Left lobe of liver (tissue), 2 donors: ENCODE measurements at places on chromosomes 12 and 14.

DNA sequence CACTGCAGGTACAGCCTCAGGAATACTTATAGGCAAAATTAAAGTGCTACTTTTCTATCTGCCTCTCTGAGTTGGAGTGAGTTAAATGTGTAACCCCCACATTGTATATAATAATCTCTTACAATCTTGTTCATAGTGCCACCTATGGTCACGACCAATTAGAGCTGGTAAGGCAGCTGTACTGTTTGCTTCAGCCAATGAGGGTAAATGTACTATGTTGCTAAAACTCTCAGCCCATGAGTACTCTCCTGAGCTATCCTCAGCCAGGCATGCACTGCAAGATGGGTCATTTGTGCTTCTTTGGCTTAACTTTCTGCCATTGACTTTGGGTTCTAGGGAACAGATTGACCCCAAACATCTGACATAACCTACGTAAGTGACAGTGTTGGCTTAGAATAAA lies 15.0 kb upstream of the MDM2 start:
- DNase-seq: no peak

GRCh38 chr12:77314378-77315052 lies 249.1 kb upstream of the E2F7 start:
- DNase-seq: no peak

DNA sequence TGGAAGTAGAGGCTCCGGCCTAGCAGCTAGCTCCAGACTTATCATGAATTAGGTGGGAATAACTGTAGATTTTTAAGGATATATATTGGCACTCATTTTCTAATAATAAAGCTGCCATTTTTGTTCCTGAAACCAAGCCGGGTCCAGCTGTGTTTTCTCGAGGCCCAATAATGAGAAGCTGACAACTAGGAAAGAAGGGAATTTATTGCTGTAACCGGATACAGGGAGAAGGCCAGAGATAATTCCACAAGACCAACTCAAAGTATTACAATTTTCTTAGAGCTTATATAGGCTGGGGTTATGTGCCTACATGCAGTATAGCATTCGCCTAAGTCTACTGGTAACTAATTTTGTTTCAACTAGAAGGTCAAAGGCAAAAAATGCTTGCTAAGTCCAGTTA lies 122.3 kb upstream of the FBXO33 start:
- no peak for DNase-seq

DNA sequence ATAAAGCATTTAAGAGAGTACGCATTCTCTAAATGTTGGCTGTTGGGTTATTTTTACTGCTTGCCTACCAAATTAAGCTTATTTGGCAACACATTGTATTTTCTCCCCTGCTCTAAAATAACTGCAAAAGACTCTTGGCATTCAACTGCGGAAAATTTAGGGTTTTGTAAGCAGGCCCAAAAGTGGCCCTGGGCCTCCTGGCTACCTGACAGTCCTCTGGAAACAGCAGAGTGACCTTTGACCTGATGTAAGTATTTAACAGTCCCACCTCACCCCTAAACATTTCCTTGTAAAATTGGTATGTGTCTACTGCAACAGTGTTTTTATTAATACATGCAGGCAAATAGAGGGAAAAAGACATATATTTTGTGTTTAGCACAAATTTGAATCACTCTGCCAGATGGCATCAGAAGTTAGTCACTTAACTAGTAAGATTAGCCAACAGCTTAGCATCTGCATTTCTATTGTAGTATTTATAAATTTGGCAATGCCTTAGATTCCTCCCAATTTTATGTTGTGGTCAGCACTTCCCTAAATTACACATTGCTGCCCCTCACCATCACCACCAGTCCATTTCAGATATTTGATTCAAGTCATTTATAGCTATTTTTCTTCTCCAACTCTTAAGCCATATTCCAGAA lies 11.2 kb downstream of the LLPH start:
- DNase-seq: no peak

DNA sequence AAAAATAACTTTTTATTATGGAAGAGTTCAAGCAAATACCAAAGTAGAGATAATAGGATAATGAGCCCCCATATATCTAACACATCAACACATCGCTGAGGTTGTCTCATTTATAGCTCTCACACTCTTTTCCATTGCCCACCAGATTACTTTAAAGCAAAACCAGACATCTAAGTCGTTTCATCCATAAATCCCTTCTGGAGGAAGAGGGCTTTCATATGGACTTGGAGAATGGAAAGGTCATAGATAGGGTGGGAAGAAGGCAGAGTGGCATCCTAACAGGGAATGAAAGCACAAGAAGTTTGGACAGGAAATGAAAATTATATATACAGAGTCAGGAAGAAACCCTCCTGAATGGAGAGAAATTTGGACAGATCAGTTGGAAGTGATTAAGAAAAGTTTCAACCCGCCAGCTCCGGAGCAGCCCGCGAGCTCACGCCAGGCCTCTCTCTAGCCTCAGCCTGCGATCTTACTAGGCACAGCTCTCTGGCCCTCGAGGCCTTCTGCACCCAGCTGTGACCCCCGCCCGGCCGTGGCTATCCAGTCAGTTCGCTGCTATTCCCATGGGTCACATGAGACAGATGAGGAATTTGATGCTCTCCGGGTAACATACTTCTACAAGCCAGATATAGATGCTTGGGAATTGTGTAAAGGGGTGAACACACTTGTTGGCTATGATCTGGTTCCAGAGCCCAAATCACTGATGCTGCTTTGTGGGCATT lies 48.4 kb upstream of the NID2 start:
- no peak for DNase-seq

DNA sequence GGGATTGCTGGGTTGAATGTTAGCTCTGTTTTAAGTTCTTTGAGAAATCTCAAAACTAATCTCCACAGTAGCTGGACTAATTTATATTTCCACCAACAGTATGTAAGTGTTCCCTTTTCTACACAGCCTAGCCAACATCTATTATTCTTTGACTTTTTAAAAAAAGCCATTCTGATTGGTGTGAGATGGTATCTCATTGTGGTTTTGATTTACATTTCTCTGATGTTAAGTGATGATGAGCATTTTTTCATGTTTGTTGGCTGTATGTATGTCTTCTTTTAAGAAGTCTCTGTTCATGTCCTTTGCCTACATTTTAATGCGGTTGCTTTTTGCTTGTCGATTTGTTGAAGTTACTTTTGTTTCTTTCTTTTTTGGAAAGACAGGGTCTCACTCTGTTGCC lies 301.1 kb upstream of the OR4E1 start:
- DNase-seq: no peak

DNA sequence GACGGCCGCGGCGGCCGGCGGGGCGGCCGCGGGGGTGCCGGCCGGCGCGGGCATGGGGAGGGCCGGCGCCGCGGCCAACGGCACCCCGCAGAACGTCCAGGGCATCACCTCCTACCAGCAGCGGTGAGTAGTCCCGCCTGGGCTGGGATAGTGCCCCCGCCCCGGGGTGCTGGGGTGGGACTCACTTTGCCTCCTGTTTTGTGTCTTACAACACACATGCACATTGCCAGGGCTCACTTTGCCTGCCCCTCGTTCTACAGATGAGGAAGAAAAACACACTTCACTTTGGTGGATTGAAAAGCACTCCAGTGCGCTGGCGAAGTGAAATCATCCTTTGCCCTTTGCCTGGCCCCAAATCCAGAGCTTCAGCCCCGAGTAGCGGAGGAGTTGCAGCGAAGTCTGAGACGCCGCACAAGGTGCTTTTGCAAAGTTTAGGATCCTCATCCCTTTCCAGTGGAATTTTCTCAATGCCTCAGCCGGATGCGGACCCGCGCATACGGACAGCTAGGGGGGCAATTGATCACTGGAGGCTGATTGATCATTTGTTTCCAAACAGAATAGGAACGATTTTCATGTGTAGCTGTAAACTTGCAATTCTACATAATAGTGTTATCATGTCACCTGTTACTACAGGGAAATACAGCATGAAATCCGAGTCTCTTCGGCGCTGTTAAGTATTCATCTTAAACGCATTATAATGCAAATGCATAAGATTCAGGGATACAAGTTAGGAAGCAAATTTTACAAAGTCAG lies 3.6 kb upstream of the NPAS3 start:
- DNase-seq: no peak

GRCh38 chr14:54106661-54107377 lies 150.2 kb upstream of the BMP4 start:
- no peak for DNase-seq

GRCh38 chr12:125071456-125071855 lies 6.2 kb downstream of the AACS start:
- DNase-seq: no peak

GRCh38 chr12:108302403-108303311 lies 36.5 kb downstream of the CMKLR1 start:
- no peak for DNase-seq

DNA sequence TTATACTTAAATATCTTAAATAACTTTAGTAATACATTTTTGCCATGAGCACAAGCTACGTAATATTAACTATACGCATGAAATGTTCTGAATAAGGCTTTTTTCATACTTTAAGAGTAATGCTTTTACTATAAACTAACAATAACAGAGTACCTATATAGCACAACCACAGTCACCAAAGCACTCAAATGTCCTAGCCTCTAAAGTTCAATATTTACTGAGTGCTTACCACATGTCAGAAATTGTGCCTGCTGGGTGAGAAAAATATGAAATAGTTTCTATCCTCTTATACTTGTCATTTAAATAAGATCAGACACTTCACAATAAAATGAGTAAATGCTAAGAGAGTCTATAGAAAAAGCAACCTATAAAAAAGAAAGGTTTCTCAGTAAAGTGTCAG lies 83.1 kb downstream of the SH2B3 start:
- no peak for DNase-seq

- DNase-seq: no peak
Observed at GRCh38 chr12:79388011-79388410, 302.8 kb downstream of the PAWR start.

GRCh38 chr14:44649061-44649460 lies 142.0 kb upstream of the FSCB start:
- no peak for DNase-seq

DNA sequence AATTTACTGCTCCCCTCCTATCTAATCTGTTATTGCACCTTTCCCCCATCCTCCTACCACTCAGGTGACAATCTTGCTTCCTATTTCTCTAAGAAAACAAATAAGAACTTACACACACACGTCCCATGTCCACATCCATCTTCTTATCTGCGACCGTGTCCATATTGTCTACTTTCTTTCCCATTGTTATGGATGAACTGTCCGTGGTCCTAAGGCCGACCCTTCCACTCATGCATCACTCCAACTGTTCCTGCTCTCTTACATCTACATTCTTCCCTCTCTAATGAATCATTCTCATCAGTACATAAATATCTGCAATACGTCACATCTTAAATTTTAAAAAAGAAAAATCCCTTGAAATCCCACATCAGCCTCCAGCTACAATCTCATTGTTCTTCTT lies 30.0 kb downstream of the ZFYVE1 start:
- no peak for DNase-seq

DNA sequence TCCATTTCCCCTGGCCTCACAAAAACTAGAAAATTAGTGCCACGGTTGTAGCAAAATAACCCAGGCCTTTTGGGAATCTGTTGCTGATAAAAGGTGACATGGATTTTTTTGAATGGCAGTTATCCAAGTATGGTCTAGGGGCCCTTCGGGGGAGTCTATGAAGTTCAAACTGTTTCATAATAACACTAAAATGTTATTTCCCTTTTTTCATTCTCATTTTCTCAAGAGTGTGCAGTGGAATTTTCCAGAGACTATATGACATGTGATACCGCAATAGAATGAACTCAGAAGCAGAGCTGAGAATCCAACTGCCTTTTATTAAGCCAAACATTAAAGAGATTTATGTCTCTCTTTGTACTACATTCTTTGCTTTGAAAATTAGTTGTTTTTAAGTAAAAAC lies 26.9 kb downstream of the GSTZ1 start:
- DNase-seq: no peak

- no peak for DNase-seq
Observed at GRCh38 chr12:19288603-19289244, 150.6 kb upstream of the AEBP2 start.

DNA sequence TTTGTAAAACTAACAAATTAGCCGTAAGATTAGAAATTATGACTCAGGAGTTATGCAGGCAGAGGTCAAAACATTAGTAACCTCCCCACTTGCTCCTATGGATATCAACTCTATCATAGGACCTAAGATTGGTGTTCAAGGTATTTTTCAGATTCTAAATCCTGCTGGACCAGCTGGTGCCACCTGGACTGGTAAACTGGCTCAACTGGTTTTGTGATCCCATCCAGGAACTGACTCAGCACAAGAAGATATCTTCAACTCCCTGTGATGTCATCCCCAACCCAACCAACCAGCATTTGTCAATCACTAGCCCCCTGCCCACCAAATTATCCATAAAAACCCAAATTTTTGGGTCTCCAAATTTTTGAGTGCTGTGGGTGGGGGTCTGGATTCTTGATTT lies 98.1 kb upstream of the OR4E1 start:
- no peak for DNase-seq

DNA sequence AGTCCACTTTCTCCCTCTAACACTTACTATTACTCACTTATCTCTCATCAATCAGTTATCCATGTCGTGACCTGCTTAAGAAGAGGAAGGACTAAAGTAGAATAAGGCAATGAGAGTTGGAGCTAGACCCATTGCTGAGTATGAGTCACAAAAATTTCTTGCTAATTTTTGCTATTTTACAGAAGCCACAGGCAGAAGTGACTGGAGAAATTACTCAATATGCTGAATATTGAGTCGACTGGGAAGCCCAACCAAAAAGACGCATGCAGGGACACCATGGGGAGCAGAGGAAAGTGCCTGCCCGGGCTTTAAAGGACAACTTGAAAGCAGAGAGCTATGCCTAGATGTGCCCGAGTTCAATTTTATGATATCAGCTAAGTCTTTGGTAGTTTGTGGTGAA lies 115.4 kb upstream of the FOXG1 start:
- no peak for DNase-seq

DNA sequence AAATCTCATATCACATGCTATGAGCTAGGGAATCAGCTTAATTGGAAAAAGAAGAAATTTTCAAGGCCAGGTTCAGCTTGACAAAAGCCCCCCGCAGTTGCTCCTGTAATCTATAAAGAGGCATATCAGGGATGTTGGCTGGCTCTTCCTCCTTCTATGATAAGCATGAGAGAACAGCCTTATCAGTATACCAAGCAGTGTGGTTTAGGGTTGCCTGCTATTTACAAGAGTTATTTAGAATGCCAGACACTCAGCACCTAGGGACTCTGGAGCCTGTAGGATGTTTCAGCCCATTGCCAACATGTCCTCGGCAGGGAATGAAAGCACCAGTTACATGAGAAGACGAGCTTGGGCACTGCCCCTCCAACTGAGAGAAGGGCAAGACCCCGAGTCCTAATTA lies 89.5 kb upstream of the TMPO start:
- DNase-seq: no peak

GRCh38 chr12:91316161-91316906 lies 133.7 kb upstream of the DCN start:
- DNase-seq: no peak

- no peak for DNase-seq
Observed at GRCh38 chr14:36996857-36997590, 175.4 kb downstream of the SLC25A21 start.
